Stimulated activated CD8-positive, alpha-beta memory T cell treated with anti-CD3 and anti-CD28 coated beads, Interleukin-15, amount 100 ng/mL, for 4 hours (primary cell): ENCODE measurements at places on chromosomes 1 and 21.
A peak's percentile ranks its signal among the peaks of the same experiment; 100 is the strongest.

GRCh38 chr1:226082959-226083301, 20.4 kb downstream of the H3-3A start:
- no peak for DNase-seq

- DNase-seq: no peak
Measured at GRCh38 chr21:25528515-25528914, 78.8 kb downstream of the MRPL39 start.

GRCh38 chr1:44302541-44302940, 52.5 kb downstream of the ERI3 start:
- no peak for DNase-seq

DNA sequence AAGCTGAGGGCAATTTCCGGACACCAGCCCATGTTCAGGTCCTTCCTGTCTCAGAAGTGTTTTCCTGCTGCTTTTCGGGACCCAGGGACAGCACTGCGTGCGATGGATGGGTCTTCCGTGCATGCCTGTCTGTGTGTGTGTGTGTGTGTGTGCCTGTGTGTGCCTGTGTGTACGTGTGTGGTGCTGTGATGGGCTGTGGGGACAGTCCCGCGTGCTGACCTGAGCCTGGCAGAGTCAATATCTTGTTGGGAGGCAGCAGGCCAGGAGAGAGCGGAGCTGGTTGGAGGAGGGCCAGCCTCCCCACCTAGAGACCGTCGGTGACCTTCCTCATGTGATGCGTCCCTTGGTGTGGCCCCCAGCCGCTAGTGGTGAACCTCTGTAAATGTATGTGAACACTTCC, 13.7 kb downstream of the SKI start:
- DNase-seq: no peak

- no peak for DNase-seq
Measured at GRCh38 chr1:21770201-21770600, 12.7 kb downstream of the USP48 start.

- no peak for DNase-seq
Measured at GRCh38 chr1:233326319-233326718, 1.2 kb upstream of the MAP3K21 start.

GRCh38 chr21:41460578-41461527, 34.8 kb downstream of the MX1 start:
- peak; percentile 8 for DNase-seq

DNA sequence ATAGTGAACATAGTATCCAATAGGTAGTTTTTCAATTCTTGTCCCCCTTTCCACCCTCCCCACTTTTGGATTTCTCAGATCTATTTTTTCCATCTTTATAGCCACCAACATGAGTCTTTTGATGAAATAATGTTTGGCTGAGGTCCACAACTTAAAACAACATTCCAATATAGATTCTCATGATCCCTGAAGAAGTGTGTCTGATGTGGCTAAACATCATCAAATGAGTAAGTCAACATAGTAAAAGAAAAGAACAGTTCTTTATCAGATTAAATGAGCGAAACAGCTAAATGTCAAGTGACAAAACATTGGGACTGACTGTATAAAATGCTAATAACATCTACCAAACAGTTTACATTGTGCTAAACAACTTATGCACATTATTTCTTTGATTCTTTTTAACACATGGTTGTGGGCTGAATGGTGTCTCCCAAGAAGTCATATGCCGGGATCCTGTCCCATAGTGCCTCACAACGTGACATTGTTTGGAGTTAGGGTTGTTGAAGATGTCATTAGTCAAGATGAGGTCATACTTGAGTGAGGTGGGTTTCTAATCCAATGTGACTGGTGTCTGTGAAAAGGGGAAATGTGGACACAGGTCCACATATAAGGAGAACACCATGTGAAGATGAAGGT, 453.6 kb downstream of the LTN1 start:
- DNase-seq: no peak

GRCh38 chr1:190066011-190066410, 411.7 kb downstream of the BRINP3 start:
- no peak for DNase-seq

DNA sequence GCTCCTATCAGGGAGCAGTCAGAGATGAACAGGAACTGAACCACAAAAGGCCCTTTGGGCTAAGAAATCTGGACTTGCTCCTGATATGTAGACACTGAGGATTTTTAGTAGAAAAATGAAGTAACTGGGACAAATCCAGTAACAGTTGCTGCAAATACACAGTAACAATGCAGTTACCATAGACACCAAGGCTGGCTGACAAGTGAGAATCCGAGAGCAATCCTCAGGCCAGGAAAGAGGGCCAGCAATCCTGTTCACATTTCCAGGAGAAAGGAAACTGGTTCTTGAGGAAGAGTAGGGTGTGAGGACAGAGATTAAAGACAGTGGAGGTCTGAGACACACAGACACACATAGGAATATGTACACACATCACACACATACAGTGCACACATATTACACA, 9.3 kb upstream of the LORICRIN start:
- DNase-seq: no peak

DNA sequence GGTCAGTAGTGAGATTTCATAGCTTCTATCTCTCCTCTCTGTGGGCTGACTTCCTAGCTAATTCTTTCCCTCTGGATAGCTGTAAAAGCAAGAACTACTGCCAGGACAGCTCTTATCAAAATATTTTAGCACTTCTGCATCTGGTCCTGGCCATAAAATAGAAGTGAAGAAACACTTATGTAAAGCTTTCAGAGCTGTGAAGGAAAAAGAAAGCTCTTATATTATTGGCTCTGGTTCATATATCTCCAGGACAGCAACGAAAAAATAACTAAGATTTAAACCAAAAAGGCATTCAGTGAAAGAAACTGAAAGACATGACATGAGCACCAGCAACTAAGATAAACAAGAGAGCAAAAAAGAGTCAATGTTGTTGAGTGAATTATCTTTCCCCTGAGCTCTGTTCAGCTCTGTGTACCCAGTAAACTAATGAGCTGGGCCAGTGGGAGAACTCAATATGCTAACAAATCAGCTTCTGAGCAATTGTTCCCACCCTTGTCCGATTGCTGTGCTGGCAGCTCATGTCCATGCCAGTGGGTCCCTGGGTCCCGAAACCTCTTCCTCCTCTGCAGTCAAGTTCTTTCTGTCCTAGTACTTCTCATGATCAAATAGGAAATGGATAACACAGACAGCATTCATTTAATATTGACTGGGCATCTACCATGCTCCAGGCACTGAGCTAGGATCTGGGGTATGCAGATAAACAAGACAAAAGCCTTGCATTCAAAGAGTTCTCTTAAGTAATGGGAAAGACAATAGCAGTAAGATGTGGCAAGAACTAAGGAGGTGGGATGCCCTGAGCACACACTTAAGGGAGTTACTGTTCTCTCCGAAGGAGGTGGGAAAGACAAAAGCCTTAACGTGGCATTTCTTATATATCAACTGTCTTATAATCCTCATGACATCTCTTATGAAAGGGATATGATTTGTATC, 45.3 kb upstream of the MAN1A2 start:
- DNase-seq: no peak

DNA sequence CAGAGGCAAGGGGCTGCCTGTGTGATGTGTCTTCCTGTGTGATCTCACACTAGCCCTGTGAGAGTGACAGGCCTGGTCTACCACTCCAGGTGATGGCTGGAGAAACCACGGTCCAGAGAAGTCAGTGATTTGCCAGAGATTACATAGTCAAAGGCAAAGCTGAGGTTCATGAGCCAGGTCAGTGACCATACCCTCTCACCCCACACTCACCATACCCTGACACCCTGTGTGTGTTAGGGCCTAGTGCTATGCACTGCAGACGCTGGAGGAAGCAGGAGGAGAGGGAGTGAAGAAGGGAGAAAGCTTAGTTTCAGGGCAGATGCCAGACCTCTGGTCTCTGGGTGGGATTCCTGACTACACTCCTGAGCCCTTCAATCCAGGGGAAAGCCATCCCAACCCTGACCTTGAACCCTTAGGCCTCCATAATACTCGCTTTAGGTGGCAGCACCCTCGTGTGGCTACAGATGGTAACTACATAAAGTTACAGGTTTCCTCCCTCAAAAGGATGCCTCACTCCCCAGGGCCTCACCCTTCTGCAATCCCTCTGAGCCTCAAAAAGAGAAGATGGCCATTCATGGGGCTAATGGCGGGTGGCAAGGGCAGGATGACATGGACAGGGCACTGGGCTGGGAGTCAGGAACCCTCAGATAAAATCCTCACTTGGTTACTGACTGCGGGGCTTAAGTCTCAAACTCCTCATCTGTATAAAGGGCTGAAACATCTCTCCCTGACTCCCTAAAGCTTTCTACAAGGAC, 20.8 kb upstream of the SDC3 start:
- no peak for DNase-seq

DNA sequence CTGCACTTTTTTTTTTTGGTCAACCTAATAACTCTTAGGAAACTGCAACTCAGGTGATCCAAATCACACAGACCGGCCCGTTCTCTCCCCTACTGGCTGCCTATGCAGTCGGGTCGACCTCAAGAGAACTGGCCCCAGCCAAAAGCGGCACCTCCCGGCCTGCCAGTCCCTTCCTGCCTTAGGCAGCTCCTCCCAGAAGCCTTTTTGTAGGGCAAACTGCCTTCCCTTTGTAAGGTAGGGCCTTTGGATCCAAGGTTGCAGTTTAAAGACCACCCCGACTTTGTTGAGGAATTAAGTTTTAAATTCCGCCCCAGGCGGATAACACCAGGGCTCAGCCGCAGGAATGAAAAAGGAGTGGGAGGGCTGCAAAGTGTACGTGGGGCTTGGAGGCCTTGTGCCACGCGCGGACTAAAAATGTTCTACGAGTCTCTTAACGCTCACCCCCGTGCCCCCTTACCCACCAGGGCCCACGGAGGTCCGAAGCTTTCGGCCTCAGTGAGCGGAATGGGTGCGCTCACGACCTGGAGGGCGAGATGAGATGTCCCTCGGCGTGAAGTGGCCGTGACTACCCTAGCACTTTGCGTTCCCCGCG, 642 bp upstream of the ST3GAL3 start:
- no peak for DNase-seq

DNA sequence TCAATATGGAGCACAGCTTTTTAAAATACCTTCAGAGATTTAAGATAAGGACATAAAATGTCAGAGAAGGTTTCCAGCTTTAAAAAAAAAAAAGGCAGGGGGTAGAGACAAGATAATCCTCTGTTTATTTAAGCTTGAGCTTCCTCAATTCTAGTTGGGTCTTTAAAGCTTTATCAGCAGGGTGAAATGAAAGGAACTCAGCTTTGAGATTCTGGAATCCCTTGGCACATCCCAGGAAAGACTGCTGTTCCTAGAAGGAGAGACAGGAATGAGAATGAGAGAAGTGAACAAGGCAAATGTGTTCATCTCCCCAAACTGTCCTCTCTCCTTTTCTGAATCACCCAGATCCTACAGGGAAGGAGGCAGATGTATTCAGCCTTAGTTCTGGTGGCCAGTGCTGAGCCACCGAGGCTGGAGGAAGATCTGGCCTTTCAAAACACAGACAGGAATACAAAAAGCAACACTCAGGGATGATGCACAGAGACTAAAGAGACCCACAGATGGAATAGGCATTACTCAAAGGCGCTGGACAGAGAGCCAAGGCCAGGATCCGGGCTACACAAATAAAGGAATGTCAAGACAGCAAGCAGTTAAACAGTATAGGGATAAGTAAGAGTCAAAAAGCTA, 385.8 kb upstream of the DUSP10 start:
- DNase-seq: no peak

DNA sequence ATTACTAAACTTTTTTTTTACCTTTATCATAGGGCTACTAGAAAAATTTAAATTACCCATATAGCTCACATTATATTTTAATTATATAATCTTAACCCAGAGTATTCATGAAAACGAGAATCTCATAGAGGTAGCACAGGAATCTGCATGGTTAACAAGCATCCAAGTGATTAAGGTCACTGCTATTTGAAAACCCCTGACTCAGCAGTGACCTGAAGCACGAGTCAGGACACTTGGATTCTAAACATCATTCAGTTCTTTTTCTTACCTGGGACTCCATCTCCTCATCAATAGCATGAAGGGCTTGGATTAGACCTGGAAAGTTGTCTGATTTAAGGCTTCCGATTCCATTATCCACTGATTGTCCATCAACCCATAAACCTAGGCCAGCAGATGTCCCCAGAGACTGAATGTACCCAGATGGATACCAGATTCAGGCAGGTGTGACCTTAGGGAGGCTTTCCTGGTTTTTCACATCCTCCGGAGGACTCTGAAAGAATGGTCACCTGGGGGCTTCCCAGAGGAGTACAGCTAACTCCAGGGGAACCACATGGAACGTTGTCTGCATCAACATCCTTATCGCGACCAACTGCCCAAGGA, 174.3 kb downstream of the SETD4 start:
- no peak for DNase-seq

DNA sequence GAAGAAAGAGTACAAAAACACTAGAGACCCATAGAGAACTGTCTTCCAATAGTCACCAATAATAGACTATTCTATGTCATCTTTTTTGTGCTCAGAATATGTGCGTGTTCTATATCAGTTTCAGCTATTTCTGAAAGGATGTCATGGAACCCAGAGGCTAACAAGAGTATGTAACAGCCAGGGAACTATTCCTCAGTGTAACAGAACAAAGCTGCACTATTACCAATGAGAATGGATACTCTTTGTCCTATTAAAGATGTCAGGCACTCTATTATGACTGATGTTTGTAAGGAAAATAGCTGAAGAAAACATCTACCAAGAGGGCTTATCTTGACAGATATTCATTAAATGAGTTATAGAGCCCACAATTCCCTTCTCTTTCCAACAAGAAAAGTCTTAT, 8.6 kb upstream of the LRRC8C start:
- DNase-seq: no peak

DNA sequence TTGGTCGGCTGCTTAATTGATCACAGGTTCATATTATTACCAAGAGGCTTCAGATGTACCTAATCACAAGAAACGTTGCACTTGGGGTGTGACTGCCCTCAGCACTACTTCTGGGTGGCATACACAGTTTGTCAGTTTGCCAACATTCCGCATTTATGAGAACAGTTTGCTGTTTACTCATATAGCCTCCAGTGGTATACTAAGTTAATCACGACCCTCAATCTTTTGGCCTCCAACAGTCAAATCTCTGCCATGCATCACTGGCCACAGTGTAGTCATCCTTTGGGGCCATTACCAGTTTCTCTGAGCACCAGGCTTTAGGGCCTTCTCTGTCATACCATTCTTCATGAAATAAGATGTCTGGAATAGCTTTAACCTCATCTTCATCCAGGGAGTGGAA, 62.8 kb upstream of the BCL9 start:
- no peak for DNase-seq

- no peak for DNase-seq
Measured at GRCh38 chr1:19130468-19130867, 79.6 kb downstream of the UBR4 start.

DNA sequence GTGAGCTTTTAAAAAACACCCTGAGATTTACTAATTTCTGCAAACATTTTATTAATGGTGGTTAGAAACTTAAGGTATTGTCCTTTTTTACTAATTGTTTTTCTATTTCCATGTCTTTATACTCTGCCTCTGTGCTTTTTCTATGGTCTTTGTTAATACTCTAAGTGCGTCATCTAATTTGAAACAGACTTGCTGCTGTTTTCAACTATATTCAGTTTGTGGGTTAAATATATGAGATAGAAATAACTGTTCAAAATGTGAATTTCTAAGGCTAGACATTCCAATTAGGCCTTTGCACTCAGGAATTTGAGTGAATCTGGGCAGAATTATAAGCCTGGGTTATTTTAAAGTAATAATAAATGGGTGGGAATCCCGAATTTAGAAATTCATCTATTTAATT, 82.4 kb upstream of the COL11A1 start:
- DNase-seq: no peak

- DNase-seq: no peak
Measured at GRCh38 chr1:62588000-62588399, 9.3 kb upstream of the ANGPTL3 start.

- no peak for DNase-seq
Measured at GRCh38 chr21:16509476-16509875, 779.7 kb downstream of the USP25 start.

- DNase-seq: no peak
Measured at GRCh38 chr1:47782414-47783166, 214.6 kb downstream of the TRABD2B start.
